Osteoblast (primary cell): ENCODE measurements at places on chromosomes 3 and 15. TPM values are rescaled to one million over a fixed set of nuclear protein-coding genes. Genes with fewer than 3 reads are reported as not detected.

- H3K4me3 ChIP-seq: no peak overlapping the region
- no peak overlapping the region for H3K27ac ChIP-seq
These were observed 1145.3 kb downstream of the OTOL1 start for GRCh38 chr3:162641907-162642306.

DNA sequence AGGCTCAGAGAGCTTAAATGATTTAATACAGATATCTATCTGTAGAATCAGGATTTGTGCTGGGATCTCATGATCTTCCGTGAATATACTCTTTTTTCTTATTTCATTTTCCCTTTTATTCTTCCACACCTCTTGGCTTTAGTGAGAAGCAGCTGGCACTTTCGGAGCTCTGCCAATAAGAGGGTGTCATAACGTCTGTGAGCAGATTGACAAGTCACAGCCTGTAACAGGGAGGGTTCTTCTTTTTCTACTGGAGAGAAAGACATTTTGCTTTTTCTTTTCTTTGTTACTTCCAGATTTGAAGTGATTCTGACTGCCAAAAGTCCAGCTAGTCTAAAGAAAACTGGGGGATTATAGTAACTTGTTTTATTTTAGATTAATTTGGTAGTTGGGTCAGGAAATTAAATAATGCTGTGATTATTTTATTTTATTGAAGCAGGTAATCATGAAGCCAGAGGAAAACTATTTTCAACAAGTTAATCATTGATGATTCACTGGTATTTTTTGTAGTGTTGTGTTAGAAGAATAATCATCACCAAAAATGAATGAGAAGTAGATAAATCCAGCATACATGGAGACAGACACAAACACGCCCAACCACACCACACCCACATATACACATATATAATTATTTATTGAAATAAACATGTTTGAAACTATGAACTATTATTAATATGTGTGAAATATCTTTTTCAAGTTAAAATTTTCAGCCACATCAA lies 69.8 kb downstream of the TNFAIP8L3 start:
- H3K36me3 ChIP-seq: no peaks in the 10 kb centered on the region
- no peaks in the 10 kb centered on the region for H3K4me1 ChIP-seq
- DNase-seq: peak; percentile 29
- no peak overlapping the region for H3K27ac ChIP-seq
- H3K4me3 ChIP-seq: no peak overlapping the region

GRCh38 chr15:45648521-45649200 lies 13.8 kb downstream of the SQOR start:
- H3K36me3 ChIP-seq: no peaks in the 10 kb centered on the region
- peak; percentile 86 for DNase-seq
- H3K27me3 ChIP-seq: no peaks in the 10 kb centered on the region
- peaks cover 40% of the 10 kb centered on the region for H3K4me1 ChIP-seq
- no peak overlapping the region for H3K4me3 ChIP-seq

GRCh38 chr15:92316586-92317295 lies 76.9 kb upstream of the ST8SIA2 start:
- H3K36me3 ChIP-seq: no peaks in the 10 kb centered on the region
- DNase-seq: peak; percentile 34
- H3K4me1 ChIP-seq: no peaks in the 10 kb centered on the region
- H3K27ac ChIP-seq: no peak overlapping the region
- H3K27me3 ChIP-seq: no peaks in the 10 kb centered on the region

Gene LHFPL4
- under 0.01 TPM in 1 of 2 replicates, not detected in the other for total RNA-seq

Gene MYZAP
- under 0.01 TPM in 1 of 2 replicates, not detected in the other for total RNA-seq

Gene SLC12A8
- total RNA-seq: 33.0 and 36.2 TPM in 2 replicates
